ENCODE measurements at places on chromosomes 3 and 15.

DNA sequence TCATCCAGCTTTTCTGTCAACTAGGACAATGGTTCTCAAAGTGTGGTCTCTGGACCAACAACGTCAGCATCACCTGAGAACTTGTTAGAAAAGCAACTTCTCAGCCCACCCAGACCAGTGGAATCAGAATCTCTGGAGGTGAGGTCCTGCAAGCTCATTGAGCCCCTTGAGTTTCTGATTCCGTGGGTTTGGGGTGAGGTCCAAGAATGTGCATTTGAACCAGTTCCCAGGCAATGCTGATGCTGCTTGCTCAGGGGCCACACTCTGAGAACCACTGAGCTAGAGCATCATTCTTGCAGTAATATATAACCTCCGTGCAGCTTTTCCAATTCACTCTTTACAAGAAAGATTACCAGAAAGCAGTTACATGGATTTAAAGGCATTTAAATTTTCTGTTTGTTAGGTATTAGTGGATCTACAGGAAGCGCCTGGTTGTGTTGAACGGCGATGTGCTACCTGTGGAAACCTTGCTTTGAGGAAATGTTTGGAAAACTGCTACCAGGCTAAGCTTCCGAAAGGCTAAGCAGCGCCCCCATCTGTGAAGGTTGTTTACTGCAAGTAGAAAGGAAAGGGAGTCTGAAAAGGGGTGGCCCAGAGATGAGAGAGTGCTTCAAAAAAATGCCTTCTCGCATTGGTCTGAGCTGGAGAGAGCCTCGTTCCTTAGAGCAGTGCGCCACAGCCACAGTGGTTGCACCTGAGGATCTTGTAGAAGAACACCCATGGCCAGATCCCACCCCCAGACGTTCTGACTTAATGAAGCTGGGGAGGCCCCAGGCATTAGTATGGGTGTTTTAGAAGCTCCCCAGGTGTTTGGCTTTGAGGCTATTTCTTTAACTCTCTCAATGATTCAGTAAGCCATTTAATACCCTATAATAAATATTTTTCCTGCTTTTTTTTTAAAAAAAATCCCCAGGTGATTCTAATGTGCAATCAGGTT is 50.0 kb downstream of the RLBP1 start:
- no peak for DNase-seq

DNA sequence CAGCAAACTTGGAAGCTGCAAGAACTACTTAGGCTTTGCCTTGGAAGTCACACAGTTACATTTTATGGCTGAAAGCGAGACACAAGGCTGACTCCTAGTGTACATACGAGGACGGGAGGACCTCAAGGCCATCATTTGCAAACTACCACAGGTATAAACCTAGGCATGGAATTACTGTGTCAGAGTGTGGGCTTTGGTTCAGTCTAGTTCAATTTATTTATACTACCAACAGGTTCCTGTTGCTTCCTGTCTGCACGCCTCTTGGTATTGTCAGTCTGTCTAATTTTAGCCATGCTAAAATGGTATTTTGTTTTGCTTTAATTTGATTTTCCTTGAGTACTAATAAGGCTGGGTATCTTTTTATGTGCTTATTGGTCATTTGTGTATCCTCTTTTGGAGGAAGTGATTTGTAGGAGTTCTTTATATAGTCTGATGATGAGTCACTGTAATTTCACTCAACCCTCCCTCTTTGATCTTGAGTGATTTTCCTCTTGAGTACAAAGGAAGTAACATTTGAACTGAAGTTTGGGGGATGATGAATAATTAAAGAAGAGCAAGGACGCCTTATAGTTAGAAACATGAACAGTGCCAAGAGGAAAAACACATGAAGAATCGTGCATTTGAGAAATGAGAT is 8.2 kb downstream of the ANKRD34C start:
- DNase-seq = no peak

DNA sequence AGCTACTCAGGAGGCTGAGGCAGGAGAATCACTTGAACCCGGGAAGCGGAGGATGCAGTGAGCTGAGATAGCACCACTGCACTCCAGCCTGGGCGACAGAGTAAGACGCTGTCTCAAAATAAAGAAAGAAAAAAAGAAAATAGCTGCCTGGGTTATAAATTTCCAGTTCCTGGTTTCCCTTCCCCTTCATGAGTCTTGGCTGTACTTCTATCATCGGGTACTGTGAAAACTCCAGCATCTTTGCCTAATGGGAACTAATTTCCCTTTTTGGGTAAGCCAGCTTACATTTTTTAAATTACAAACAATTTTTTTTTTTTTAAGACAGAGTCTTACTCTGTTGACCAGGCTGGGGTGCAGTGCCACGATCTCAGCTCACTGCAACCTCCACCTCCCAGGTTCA is 15.0 kb downstream of the DENND4A start:
- DNase-seq = no peak

- no peak for DNase-seq
Measured at GRCh38 chr3:81080608-81081007, 680.8 kb downstream of the GBE1 start.

GRCh38 chr3:191357909-191358308 is 27.6 kb upstream of the UTS2B start:
- no peak for DNase-seq

DNA sequence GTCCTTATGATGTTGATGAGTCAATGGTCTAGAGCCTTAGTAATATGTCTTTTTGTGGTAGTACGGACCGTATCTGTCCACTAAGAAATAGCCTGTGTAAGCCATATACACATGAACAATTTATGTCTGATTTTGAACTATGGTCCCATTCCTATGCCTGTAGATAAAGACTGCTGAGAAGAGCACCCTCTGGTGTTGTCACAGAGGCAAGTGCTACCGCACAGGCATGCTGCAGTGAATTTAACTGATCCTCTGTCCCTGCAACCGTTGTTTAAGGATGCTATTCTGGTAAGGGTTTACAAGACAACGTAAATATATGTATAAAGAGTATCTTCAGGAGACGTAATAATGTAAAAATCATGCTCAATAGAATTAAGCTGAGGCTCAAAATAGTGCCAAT is 170.7 kb downstream of the UBE3A start:
- DNase-seq = no peak

GRCh38 chr15:52233405-52233804 is 42.2 kb upstream of the GNB5 start:
- no peak for DNase-seq

- no peak for DNase-seq
Measured at GRCh38 chr3:120140098-120140742, 46.0 kb upstream of the GSK3B start.

DNA sequence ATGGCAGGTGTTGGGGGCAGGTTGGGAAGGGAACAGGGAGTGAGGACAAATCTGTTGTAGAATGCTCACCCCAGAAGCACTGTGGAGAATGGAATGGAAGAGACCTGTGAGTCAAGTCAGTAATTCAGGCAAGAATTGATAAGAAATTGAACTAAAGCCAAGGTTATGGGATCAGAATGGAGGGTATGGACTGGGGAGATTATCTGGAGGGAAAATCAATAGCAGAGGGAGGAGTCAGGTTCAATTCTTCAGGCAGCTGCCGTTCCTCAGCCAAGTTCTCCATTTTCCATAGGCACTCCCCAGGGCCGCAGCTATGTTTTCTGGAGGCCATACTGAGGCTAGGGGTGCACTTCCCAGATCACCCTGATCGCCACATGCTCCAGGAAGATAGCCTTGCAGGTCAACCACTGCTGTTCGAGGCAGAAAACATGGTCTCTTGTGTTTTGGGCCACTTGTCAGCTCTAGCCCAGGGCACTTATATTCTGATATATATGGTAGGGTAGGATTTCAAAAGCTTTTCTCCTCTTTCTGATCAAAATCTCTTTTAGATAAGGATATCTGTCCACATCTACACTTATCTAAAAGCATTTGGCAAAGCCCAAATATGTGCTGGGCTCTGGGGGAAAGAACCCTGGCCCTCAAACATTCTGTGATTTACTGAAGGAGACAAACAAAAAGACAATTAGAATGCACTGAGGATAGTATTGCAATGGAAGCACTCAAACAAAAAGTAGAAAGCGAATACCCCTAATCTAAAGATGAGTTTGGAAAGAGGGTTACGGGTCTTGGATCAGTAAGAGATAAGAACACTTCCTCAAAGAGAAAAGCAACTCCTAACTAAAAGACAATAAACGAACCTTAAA is 92.3 kb downstream of the TMEM212 start:
- no peak for DNase-seq

DNA sequence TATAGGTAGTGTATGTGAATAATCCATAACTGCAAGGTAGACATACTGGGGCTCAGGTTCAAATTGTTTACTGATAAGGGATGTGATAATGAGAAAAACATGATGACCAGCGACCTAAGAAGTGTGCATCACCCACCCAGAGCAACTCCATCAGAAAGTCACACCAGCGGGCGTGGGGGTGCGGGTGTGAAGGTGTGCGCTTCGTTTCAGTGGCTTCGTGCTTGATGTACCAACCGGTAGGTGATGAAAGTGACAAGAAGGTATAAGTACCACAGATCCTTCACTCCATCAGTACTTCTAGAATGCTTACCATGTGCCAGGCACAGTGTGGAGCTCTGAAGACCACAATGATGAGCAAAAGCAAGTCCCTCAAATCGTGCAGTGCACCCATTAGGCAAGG is 11.2 kb downstream of the ANP32A start:
- DNase-seq = no peak

- DNase-seq = no peak
Measured at GRCh38 chr15:72323752-72324151, 3.8 kb upstream of the CELF6 start.

- DNase-seq = no peak
Measured at GRCh38 chr3:119219069-119219468, 21.6 kb downstream of the B4GALT4 start.

DNA sequence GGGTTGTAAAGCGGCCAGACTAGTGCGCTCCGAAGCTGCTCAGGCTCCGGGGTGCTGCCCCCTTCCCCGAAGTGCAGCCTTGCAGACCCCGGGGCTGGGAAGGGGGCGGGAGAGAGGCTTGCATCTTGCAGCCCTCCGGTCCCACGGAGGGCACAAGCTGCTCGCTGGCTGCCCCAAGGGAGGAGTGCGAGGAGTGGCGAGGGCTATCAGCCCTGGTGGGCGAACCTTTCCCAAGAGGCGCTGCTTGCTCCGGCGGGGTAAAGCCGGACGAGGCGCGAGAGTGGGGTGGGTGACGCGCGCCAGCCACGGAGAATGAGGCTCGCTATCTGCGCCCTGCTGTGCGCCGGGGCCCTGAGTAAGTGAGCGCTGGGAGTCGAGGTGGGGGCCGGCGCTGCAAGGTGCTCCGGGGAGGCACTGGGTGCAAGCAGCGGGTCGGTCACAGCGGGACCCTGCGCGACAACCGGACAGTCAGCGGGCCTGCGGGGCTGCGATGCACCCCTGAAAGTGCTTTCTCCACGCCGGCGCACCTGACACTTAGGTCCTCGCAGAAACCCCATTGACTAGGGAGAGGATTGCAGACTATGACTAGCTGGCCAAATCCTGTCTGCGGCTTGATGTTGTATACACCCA is 12.7 kb upstream of the TOPBP1 start:
- no peak for DNase-seq

- no peak for DNase-seq
Measured at GRCh38 chr15:80633221-80633620, 61.9 kb upstream of the ABHD17C start.

- DNase-seq = no peak
Measured at GRCh38 chr15:93866948-93867347, 364.4 kb upstream of the MCTP2 start.

GRCh38 chr3:112096176-112096575 is 10.0 kb downstream of the C3orf52 start:
- DNase-seq = no peak

- no peak for DNase-seq
Measured at GRCh38 chr15:74829486-74829885, 3.1 kb downstream of the CPLX3 start.

DNA sequence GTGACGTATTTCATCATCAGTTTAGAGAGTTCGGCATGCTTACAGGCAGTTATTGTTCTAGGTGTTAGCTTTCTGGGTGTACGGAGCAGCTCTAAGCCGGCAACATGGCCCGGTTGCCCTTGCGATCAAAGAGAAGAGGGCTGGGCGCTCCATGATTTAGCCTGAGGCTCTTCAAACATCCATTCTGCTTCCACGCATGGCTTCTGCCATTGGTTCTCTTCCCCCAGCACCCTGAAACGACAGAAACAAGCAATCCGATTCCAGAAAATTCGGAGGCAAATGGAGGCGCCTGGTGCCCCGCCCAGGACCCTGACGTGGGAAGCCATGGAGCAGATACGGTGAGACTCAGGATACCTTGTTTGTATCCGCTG is 574 bp downstream of the NGRN start:
- DNase-seq = no peak

DNA sequence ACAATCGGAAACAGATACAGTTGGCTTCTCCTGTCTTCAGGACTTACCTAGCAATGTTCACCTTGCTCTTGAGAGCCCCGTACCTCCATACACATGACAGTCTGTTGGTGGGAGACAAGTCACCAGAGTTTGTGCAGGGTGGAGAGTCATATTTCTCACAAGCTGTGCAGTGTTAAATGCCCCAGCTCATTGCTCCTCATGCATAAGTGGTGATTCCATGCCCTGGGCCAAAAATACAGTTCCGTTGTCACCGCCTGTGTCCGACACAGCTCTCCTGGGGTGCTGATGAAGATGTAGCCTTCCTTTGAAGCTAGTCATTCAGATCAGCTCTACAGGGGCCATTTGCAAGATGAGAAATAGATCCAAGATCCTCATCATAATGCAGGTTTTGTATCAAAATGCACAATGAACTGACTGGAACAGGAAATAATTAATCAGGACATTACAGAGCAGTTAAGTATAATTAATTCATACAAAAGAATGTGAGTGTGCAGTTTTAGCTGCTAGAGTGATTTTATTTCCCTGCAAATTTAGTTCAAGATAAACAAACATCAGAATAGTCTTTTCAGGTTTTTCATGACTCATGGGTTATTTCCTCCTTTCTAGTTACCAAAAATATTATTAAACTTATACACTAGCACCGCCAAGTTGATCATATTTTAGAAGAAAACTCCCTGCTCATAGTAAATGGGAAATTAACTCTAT is 66.5 kb downstream of the CD47 start:
- no peak for DNase-seq

All from AG04450 (cell line).